ENCODE measurements at places on chromosomes 13 and 19.

GRCh38 chr13:49219647-49220035 is 497 bp upstream of the MLNR start:
- no peak for DNase-seq

DNA sequence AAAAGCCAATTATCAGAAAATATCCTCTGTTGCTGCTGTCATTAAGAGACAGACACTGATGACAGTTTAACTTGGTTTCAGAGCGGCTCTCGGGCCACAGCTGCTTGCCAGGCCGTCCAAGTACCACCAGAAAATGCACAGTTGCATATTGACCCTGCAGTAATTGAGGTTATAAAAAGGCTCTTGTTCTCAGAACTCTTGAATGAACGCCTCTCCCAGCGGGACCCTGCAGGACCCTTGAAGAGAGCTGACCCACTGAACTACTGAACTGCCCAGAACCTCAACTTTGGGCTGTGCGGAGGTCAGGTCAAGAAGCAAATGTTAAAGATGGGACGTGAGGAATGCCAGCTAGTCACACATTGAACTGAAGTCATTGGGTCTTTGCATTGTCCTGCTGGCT is 1559.0 kb upstream of the SLC10A2 start:
- no peak for DNase-seq

DNA sequence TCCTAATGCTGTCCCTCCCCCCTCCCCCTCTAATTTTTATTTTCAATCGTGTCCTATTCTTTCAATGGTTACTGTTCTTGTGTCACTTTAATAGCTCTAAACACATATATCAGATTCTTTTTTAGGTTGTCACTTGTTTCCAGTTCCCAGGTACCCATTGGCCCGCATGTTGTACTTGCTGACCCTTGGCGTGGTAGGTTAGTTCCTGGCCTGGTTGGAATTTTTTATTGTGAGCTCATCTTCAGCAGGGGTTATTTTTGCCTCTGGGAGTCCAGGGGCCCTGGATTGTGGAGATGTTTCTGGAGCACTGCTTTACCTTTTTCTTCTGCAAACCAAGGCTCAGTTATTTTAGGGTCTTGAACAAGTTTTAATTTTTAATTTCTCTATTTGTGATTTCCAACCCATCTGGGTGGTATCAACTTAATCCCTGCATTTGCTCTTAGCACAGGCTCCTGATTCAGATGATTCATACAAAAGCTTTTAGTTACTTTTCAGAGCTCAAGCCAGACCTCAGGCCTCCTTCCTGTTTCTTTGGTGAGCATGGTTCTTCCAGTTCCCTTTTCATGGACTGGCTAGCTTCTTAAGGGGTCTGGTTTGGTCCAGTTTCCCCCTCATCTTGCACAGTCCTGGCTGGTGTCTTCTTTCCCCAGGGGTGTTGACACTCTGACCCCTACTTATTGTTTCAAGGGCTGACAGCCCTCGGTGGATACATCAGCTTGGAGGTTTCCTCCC is 220.5 kb downstream of the TM9SF2 start:
- DNase-seq, result peak; percentile 5

DNA sequence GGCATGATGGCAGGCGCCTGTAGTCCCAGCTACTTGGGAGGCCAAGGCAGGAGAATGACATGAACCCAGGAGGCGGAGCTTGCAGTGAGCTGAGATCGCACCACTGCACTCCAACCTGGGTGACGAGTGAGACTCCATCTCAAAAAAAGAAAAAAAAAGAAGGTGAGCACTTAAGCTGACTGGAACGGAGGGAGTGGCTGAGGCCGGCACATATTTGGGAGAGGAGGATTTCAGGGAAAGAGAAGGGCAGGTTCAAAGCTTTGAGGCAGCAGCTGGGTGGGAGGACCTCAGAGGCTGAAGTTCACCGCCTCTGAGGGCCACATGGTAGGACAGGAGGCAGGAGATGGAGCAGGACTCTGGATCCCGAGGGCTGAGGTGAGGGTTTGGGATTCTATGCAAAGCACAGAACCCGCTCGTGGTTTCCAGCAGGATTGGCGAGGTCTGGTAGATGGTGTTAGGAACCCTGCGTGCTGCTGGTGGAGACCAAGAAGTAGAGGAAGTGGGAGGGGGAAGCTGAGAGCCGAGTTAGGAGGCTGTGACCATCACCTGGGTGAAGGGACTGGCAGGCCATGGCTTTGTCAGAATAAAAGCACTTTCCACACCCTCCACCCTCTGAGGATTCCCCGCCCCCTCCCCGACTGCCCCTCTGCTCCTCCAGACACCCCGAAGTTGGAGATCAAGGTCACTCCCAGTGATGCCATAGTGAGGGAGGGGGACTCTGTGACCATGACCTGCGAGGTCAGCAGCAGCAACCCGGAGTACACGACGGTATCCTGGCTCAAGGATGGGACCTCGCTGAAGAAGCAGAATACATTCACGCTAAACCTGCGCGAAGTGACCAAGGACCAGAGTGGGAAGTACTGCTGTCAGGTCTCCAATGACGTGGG is 8.4 kb downstream of the CD22 start:
- no peak for DNase-seq

DNA sequence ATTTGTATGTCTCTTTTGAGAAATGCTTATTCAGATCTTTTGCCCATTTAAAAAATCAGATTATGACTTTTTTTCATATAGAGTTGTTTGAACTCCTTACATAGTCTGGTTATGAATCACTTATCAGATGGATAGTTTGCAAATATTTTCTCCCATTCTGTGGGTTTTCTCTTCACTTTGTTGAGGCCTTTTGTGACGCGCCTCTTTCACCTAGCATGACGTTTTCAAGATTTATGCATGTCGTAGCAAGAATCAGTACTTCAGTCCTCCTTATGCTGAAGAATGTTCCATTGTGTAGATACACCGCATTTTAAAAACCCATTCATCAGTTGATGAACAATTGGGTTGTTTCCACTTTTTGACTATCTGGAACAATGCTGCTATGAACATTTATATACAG is 13.4 kb downstream of the PABPC3 start:
- DNase-seq, result no peak

DNA sequence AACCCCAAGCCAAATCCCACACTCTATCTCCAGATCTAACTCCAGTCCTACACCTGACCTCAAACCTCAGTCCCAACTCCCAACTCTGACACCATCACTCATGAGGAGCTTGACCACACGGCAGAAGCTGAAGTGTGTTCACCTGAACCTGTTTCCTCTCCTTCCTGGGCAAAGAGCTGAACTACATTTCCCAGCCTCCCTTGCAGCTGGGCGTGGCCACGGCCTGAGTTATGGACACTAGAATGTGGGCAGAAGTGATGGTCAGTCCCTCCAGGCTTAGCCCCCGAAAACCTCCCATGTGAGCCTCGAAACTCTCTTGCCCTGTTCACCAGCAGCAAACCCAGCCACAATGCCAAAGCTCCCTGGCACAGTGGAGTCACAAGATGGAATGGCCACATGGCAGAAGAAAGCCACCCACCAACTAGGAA is 19.5 kb upstream of the MEIS3 start:
- DNase-seq, result no peak
